ENCODE measurements at places on chromosomes 4 and X. TPM values are rescaled to one million over a fixed set of nuclear protein-coding genes. Genes with fewer than 3 reads are reported as not detected.

GRCh38 chr4:24968992-24969391 lies 56.1 kb upstream of the CCDC149 start:
- DNase-seq: no peak

GRCh38 chr4:17502756-17503155 lies 9.1 kb downstream of the QDPR start:
- peak; percentile 16 for DNase-seq

DNA sequence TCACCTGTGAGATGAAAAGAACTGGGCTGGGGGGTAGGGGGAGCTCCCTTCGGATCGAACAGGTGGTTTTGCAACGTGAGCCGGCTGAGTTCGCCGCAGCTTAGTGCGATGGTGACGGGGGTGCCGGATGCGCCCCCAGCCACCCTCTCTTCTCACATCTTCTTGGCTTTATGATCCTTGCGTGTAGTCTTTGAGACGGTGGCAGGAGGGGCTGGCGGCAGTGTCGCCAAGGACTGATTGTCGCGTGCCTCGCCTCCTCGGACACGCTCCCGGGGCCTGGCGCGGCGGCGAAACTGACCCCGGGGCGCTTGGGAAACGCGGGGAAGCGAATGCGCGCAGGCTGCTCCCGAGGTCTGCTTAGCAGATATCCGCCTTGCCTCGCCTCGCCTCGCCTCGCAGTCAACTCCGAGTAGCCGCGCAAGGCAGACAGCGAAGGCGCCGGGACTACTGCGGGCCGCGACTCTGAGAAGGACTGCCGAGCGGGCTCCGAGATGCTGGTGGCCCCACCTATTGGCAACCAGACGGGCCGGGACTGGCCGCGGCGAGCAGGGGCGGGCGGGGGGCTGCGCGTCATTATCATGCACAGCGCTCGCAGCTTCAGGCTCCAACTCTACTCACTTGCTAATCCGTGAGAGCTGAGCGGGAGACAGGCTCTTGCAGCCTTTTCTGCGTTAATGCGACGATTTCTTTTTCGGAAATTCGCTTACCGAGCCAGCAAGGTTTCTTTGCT lies 1.5 kb downstream of the GRID2 start:
- no peak for DNase-seq

- DNase-seq: no peak
Measured at GRCh38 chrX:44317181-44317580, 26.3 kb downstream of the EFHC2 start.

GRCh38 chr4:125045311-125045710 lies 269.4 kb upstream of the FAT4 start:
- DNase-seq: no peak

Gene ERAS
- total RNA-seq: not detected

Gene SSX2
- not detected for total RNA-seq

Gene G3BP2
- total RNA-seq: 97.5 TPM

Gene AKAP4
- not detected for total RNA-seq
